ENCODE measurements at places on chromosomes 7 and 10.

DNA sequence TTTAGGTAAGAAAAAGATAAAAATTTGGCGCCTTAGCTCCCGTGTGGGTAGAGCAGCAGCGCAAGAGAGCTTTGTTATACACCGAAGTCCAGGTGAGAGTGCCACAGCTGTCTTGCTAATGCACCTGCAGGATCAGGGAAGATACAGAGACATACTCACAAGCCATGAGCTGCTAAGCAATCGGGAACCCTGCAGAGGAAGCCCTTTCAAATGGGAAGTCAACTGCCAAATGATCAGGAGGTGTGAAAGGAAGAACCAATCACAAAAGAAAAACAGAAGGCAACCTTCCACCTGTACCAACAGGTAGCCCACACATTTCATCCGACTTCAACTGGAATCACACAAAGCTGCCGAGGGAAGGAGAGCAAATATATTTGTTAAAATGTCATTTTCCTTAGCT, 610.5 kb upstream of the PFKP start:
- DNase-seq = no peak

DNA sequence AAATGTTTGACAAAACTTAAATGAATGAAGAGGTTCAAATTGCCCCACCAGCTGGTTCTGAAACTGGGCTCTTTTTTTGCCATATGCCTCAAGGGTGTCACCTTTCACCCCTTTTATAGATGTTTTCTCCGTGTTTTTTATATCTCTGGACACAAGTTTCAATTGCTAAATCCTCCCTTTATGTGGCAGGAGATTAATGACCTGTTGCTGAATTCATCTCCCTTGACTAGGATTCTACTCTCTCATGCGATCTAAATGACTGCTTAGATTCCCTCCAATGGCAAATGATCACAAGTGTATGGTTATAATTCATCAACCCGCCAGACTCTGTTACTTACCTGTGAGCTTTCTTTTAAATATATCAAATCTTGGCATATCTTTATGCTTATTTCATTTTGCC, 677.0 kb upstream of the POT1 start:
- no peak for DNase-seq

DNA sequence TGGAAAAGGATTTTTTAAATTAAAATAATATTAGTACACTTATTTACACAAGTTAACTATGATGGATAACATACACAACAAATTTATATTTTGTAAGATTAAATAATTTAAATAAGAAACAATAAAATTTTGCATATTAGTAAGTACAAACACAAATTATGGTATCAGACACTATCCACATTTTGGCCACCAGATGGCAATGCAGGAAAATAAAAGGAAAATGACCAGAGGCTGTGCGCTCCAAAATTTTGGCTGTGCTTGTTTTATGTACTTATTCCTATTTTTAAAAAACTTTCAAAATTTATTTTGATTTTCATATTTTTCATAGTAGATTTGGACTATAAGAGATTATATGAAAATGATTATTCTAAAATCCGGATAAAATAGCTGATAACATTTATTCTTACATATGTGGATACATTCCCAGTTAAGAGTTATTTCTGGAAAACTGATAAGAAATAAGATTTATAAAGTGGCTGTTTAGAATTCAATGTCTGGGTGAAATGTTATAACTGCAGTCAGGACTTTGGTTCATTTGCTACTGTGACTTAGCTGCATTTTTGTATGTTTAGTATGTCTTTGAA, 274.7 kb upstream of the HGF start:
- no peak for DNase-seq

DNA sequence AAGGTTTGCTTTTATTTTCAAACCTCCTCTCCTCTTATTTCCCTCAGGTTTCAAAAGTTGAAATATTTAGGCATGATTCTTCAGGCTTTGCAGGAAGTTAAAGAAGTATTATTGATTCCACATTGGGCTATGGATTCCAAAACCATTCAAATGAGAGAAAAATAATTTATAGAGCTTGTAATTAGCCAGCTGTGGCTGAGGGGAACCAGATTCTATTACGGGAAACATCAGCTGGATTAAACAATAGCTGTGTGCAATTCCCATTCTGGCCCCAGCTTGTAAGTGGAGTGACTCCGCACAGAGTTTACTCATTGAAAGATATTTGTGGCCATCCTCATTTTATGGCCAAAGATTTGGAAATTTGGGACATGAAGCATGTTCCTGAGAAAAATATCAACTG, 77.0 kb upstream of the PHYHIPL start:
- DNase-seq = no peak

GRCh38 chr7:143492043-143492471, 14.4 kb downstream of the TAS2R41 start:
- no peak for DNase-seq

DNA sequence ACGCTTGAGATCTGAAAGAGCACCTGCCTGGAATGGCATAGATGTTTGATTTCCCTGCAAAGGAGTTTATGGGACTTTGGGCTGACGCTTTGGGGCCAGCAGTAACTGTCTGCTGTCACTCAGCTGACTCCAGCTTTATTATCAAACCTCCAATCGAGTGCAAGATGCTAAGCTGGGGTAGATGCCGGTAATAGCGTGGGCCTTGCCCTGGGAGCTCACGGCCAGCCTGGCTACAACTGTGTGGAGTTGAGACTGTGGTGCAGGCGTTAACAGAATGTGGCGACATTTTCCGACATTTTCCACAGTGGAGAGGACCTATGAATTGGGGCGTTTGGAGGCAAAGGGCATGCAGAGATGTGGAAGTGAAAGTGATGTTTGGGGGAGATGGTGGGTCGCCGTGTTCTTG, 1.3 kb downstream of the CHST12 start:
- no peak for DNase-seq

GRCh38 chr7:157873181-157873580, 536.4 kb downstream of the DNAJB6 start:
- DNase-seq = no peak

All from stimulated activated CD8-positive, alpha-beta memory T cell treated with anti-CD3 and anti-CD28 coated beads, Interleukin-15, amount 100 ng/mL, for 4 hours (primary cell).